ENCODE measurements at places on chromosomes 11 and 22.

DNA sequence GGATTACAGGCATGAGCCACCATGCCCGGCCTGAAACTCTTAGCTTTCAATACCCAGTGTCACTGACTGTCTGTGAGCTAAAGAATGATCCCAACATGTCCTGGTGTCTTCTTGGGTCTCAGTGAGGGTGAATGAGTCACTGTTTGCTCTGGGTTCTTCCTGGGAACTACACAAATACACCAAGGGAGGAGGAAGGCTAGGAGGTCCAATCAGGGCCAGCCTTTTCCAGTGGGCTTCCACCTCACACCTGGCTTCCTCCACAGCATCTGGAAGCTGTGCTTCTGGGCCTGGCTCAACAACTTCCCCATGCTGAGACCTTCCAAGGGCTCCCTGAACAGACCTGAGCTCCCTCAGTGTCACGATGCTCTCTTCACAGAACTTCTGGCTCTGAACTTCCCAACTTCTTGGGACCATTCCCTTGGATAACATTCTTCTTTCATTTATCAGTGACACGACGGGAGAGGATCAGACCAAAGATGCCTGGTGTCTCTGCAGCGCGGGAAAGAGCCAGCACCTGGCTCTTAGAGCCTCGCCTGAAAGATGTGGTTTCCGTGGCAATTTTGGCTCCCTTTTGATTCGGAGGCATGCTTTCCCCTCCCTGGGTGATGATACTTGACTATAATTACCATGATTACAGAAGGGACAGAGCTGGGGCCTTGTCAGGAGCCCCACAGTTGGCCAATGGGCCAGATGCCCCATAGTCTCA lies 22.3 kb upstream of the CHRM4 start:
- DNase-seq = no peak

DNA sequence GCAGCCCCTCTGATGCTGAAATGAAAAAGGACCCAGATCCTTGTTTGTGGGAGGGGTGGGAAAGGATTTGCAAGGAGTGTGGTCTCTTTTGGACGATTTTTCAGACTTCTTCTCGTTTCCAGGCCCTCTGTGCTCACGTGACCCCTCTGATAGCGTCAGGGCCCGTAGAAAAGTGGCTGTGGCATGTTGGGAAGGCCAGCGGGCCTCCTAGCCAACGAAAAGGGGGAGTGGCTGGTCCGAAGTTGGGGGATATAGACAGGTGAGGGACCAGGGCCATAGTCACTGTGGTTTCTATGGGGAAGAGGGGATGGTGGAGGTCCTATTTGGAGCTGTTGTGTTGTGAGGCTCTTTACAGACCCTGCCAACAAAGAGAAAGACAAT lies 6.6 kb downstream of the PARVB start:
- no peak for DNase-seq

DNA sequence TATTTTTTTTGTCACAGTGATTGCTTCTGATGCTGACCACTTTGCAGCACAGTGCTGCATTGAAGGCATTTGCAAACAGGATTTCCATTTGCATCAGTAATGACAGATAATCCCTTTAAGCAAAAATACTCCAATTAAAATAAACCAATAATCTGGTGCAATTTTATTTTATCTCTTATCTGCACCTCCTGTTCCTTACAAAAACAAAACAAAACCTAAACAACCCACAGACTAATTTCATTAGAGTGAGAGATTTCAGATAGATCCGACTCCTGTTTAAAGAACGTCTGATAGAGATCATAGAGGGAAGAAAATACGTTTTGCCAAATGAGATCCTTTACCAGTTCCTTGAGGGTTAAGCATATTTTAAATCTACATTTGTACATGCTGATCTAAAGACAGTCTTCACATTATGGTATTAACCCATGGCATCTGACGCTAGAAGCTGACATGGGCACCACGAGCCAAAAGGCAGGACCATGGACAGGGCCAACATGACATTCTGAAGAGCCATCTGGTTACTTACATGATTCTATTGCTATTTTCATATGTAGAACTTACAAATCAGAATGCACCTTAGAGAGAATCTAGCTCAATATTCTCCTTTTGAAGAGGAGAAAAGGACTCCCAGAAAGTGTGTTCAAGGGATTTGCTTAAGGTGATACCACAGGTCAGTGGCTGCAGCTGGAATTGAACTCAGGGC lies 286.2 kb upstream of the NARS2 start:
- no peak for DNase-seq

DNA sequence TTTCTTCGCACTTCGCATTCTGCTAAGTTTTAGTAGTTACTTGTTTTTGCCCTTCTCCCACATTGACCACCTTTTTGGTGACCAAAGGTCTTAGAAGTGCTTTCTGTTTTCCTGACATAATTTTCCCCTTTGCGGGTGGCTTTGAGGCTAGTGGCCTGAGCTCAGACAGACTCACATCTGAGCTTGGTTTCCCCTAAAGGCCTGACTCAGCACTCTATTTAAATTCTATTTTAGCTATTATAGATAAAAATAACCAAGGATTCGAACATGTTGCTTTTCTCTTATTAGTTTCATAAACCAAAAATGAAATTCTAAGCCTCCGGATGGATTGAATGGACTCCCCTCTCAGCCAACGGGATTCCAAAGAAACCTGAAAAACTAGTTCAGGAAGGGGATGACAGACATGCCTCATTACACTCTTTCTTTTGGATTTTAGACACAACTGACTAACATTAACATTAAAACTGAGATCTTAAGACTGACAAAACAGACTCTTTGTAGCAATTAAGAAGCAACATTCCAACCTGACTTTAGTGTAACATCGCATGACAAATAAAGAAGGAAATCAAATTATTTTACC lies 258.5 kb downstream of the LUZP2 start:
- no peak for DNase-seq

GRCh38 chr22:50734986-50735738 lies 2.8 kb upstream of the ACR start:
- DNase-seq = no peak

DNA sequence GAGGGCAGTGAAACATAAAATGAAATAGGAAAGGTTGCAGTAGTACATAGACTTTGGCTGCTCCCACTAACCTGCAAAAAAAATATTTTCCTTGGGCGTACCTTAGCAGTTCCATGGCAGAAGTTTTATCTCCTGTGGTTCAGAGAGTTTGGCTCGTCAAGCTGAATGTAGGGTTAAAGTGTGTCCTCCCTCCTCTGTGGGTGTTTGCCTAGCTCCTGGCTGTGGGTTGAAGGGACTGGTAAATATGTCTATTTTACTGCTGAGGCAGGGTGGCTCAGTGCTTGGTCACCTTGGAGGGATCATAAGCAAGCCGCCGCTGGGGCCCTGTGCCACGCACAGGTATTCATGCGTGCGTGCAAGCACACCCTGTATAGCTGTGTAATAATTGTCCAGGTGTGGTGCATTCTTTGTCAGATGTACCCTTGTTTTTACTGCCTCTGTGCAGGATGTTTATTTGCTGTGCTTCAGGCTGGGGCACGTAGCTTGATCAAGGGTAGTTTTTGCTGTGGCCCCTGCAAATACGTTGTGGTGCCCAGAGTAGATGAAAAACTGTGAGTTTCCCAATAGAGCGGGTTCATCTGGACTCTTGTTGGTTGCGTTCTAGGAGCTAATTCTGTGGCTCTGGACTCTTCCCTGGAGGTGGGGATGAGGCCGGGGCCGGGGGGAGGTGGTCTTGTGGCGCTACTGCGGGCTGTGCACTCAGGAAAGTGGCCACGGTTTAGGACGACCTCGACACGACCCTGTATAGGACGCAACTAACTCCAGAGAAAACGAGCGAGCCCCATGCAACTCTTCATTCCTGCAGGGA lies 732 bp upstream of the SORL1 start:
- no peak for DNase-seq

- DNase-seq = no peak
Observed at GRCh38 chr11:7635708-7636107, 37.6 kb downstream of the CYB5R2 start.

- DNase-seq = no peak
Observed at GRCh38 chr11:130528298-130529261, 80.1 kb downstream of the ADAMTS15 start.

- no peak for DNase-seq
Observed at GRCh38 chr11:73531386-73531785, 66.5 kb downstream of the FAM168A start.

All from D341Med (cell line).